ENCODE measurements at places on chromosomes 16 and 17. TPM values are rescaled to one million over a fixed set of nuclear protein-coding genes. Genes with fewer than 3 reads are reported as not detected.

KRT35 gene
- not detected for total RNA-seq

IRF8 gene
- 0.52 TPM for total RNA-seq

MYL11 gene
- total RNA-seq = 21.2 TPM

DNAAF8 gene
- total RNA-seq = 0.08 TPM

BHLHA9 gene
- total RNA-seq = not detected

CACNG5 gene
- not detected for total RNA-seq

EDC4 gene
- total RNA-seq = 41.2 TPM

CEP295NL gene
- not detected for total RNA-seq

TLCD3B gene
- total RNA-seq = not detected

PITPNM3 gene
- 1.6 TPM for total RNA-seq

ANKS4B gene
- not detected for total RNA-seq

TBC1D3K gene
- total RNA-seq = not detected

CD7 gene
- 14.8 TPM for total RNA-seq

HSD17B2 gene
- total RNA-seq = 8.3 TPM

OTOA gene
- not detected for total RNA-seq

CCL22 gene
- total RNA-seq = not detected

LRRC75A gene
- not detected for total RNA-seq

PSMC3IP gene
- 7.6 TPM for total RNA-seq

CBX2 gene
- total RNA-seq = 7.6 TPM

PYDC1 gene
- total RNA-seq = not detected

IL4R gene
- 55.4 TPM for total RNA-seq

OSGIN1 gene
- total RNA-seq = 4.1 TPM

TBX6 gene
- total RNA-seq = 0.13 TPM

CCDC144A gene
- 0.39 TPM for total RNA-seq

HAS3 gene
- 0.08 TPM for total RNA-seq

CTF1 gene
- 3.4 TPM for total RNA-seq

TNK1 gene
- 0.65 TPM for total RNA-seq

ZP2 gene
- not detected for total RNA-seq

NAA38 gene
- 83.4 TPM for total RNA-seq

SBK1 gene
- under 0.01 TPM for total RNA-seq

CTRB2 gene
- total RNA-seq = not detected

FBXL16 gene
- 0.91 TPM for total RNA-seq

HYDIN gene
- total RNA-seq = 0.26 TPM

CD300LB gene
- total RNA-seq = not detected
